ENCODE measurements at places on chromosomes 6 and 20.

- DNase-seq, result no peak
Observed at GRCh38 chr6:89118931-89119330, 1.1 kb upstream of the SRSF12 start.

DNA sequence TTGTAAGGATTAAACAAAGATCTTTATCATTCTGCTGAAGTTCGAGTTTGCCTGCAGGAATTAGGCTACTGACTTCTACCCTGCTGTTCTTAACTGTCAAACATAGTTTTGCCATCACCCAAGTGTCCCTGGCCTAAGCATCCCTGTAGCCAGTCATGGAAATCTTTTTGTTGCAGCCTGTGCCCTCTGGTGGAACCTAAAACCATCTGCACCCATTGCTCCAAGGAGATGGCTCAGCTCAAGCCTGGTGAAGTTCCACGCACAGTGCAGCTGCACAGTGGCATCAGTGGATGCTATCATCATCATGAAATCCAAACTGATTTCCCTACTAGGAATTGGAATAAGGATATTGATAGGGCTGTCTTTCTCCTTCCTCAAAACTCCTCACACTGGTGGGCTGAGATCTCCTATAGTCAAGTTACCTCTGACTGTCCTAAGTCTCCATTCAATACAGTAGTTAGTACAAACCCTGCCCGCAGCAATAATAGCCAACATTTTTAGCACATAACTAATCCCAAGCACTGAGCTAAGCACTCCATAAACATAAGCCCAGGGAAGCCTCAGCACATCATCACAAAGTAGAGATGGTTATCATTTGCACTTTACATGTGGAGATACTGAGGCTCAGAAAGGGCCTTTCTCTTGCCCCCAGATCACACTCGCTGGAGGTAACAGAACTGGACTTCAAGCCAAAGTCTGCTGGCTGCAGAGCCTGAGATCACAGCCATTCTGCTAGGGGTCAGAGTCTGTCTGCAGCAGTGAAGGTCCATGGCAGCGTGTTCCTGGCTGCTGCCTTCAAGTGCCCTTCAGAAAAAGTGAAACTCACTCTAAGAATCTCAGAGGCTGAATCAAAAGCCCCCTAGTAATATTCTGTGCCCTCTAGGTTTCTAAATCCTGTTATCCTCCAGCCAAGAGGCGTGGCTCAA is 77.2 kb upstream of the MC3R start:
- DNase-seq, result no peak

DNA sequence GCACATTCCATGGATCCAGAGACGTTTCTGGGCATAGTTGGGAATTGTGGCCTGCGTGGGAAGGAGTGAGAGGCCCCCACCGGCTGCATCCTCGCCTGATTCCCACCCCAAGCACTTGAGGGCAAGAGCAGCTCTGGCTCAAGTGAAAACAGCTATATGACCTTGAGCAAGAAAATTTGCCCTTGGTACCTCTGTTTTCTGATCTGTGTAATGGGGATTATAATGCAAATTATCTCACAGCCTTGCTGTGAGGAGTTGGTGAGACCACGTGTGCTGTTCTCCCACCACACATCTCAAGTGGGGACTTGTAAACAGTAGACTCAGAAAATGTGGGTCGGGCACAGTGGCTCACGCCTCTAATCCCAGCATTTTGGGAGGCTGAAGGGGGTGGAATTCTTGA is 602 bp downstream of the TGM6 start:
- DNase-seq, result no peak

- DNase-seq, result no peak
Observed at GRCh38 chr6:40882323-40882997, 156.6 kb downstream of the UNC5CL start.

- no peak for DNase-seq
Observed at GRCh38 chr20:23366384-23366783, 4.4 kb downstream of the GZF1 start.

GRCh38 chr6:3061501-3061941 is 6.8 kb upstream of the RIPK1 start:
- DNase-seq, result no peak

GRCh38 chr6:129672341-129672682 is 37.7 kb downstream of the ARHGAP18 start:
- DNase-seq, result no peak

GRCh38 chr6:163751032-163751525 is 336.6 kb downstream of the QKI start:
- DNase-seq, result no peak

- peak; percentile 21 for DNase-seq
Observed at GRCh38 chr6:43926634-43927531, 156.9 kb downstream of the VEGFA start.

DNA sequence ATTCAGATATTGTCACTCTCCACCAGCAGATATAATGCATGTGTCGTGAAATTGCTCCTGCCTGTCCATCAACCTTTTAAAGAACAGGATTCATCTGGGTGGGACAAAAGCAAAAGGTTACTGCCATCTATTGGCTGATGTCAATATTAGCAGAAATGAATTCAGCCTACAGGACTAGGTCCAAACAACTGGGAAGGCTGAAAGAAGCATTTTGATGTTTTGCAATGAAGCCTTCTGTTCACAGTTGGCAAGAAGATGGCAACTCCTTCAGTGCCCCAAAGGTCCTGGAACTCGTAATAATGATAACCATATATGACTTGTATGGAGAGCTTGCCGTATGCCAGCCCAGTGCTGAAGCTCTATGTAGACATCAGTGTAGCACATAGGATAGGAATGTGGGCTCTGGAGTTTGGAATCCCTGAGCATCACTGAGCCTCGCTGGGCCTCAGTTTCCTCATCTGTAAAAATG is 7.5 kb downstream of the BCAS1 start:
- no peak for DNase-seq
